Calu3 (cell line): ENCODE measurements at places on chromosomes 2 and 18. TPM values are rescaled to one million over a fixed set of nuclear protein-coding genes. Genes with fewer than 3 reads are reported as not detected.

- DNase-seq = no peak
- H3K4me1 ChIP-seq = peaks cover 61% of the 10 kb centered on the region
- H3K27me3 ChIP-seq = no peaks in the 10 kb centered on the region
Observed at GRCh38 chr2:227482638-227483340, 10.8 kb downstream of the AGFG1 start.

DNA sequence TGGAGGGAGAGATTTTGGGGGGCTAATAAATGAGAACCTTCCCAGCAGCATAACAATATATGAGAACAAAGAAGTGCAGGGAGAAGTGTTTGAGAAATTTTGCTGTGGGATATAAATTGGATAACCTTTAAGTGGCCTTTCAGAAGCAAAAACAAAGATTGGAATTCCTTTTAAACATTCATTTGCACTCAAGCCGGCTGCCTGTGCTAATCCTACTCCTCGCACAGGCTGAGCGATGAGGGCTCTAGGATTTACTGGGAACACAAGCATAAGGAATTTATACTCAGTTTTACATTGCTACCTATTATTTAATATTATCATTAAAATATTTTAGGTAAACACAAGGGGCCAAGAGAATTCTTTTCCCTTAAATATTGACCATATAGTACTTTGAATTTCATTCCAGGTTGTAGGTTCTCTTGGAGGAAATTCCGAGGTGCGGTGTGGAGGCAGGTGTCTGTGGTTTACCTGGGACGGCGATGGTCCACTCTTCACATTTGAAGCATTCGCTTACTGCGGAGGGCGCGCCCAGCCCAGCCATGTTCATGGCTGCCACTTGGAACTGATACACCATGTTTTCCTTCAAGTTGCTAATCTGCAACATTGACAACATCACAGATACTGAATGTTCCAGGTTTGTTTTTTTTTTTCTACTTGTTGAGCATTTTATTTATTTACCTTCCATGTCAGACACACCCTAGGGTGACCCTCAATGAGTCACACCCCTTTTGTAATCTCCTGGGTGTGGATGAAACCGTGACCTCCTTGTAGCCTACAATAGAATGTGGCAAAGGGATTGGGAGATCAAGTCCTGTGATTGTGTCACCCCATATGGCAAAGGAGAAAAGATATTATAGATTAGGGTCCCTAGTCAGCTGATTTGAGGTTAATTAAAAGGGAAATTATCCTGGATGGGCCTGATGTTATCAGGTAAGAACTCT lies 100.1 kb downstream of the MYOM1 start:
- H3K4me3 ChIP-seq = no peak overlapping the region
- no peaks in the 10 kb centered on the region for H3K27me3 ChIP-seq
- H3K27ac ChIP-seq = no peak overlapping the region
- peaks cover 4% of the 10 kb centered on the region for H3K36me3 ChIP-seq

DNA sequence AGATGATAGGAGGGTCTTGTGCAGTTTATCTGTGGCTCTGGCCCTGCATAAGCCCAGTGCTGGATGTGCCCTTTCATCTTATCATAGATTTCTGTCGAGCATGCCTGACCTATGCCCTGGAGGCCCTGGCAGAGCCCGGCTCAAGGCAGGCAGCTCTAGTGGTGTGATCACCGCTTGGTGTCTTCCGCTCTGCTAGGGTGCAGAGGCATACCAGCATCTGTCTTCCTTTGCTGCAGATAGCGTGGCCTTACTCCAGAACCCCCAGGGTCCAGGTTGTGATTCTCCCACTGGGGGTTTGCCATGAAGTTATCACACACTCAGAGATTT lies 13.7 kb upstream of the TRAF3IP1 start:
- no peaks in the 10 kb centered on the region for H3K36me3 ChIP-seq
- H3K27ac ChIP-seq = no peak overlapping the region
- H3K4me1 ChIP-seq = no peaks in the 10 kb centered on the region
- H3K27me3 ChIP-seq = no peaks in the 10 kb centered on the region
- no peak overlapping the region for H3K4me3 ChIP-seq

GRCh38 chr2:191917430-191917881 lies 70.6 kb upstream of the CAVIN2 start:
- no peaks in the 10 kb centered on the region for H3K27me3 ChIP-seq
- H3K36me3 ChIP-seq = no peaks in the 10 kb centered on the region
- H3K27ac ChIP-seq = no peak overlapping the region
- no peak for DNase-seq
- no peaks in the 10 kb centered on the region for H3K4me1 ChIP-seq

GRCh38 chr2:138818556-138818955 lies 38.4 kb upstream of the NXPH2 start:
- H3K27ac ChIP-seq = no peak overlapping the region
- no peaks in the 10 kb centered on the region for H3K4me1 ChIP-seq
- no peak for DNase-seq
- H3K4me3 ChIP-seq = no peak overlapping the region
- H3K36me3 ChIP-seq = no peaks in the 10 kb centered on the region

DNA sequence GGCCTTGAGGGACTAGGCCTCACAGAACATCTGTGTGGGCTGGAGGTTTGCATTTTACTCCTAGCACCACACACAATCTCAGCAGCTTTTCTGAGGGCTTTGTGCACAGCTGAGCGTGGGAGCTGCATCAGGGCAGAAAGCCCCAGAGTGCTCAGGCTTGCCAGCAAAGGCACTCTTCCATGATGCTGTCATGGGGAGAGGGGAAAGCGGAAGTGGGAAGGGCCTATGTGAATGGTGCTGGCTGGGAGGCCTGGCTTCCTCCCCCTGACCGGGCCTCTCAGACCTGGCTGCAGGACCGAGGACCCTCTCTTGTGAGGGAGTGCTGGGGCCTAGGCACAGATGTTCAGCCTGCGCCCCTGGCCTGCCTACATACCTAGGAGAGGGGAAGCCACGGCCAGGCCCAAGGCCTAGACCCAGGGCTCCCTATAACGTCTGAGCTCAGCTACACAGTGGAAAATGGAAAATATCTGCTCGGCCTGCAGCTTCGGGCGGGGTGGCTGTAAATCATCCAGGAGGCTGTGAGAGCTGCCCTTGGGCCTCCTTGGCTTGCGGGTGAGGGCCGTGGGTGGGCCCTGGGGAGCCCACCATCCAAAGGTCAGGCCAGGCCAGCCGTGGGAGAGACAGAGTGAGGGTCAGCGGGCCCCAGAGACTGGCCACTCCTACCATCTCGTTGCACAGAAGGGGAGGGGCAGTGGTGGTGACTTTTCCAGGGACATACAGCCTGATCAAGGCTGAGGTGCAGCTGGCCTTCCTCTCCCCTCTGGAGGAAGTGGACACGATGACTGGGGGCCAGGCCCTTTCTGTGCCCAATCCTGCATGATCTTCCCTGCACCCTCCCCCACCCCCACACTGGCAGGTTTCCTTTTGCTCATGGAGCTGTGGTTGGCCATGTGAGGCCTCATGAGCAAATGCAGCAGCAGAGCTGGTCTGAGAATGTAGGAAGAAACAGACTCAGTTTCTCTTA lies 22.8 kb downstream of the GLI2 start:
- no peaks in the 10 kb centered on the region for H3K36me3 ChIP-seq
- H3K27ac ChIP-seq = no peak overlapping the region
- H3K4me3 ChIP-seq = no peak overlapping the region

DNA sequence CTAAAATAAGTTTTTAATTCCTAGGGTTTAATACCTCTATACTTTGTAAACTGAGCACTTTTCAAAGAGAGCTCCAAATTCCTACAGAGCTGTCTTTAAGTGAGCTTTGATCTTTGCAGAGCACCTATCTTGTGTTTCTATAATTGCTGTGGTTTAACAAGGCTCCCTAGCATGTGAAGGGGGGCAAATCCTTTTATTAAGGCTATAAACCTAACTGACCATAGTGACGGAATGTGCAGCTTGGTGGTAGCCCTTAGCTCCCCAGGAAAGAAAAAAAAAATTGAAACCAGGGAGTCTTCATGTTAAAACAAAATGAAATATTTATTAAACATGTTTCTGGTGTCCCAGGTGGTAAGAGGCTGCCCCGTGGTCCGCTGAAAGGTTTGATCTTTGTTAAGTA lies 78.6 kb upstream of the ETAA1 start:
- no peak overlapping the region for H3K27ac ChIP-seq
- no peak overlapping the region for H3K4me3 ChIP-seq
- DNase-seq = no peak

DNA sequence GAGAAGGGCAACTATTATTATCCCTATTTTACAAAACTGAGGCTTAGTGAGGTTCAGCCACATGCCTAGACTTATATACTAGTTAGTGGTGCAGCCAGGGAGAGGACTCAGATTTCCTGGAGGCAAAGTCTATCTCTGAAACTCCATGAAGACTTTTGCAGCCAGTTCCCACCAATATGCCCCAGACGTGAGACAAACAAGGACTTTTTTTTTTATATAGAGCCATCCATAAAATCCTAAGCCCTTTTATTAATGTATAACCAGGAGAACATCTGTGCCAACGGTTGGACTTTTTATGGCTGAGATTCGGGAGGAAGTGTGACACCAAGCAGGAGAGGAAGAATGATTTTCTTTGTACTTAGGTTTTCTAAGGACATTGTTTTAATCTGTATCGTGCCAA lies 29.9 kb downstream of the LIPG start:
- no peak overlapping the region for H3K4me3 ChIP-seq
- H3K4me1 ChIP-seq = peaks cover 14% of the 10 kb centered on the region
- H3K27me3 ChIP-seq = no peaks in the 10 kb centered on the region
- DNase-seq = no peak
- H3K27ac ChIP-seq = no peak overlapping the region
- H3K36me3 ChIP-seq = peaks cover 31% of the 10 kb centered on the region

GRCh38 chr2:2527148-2527547 lies 196.1 kb upstream of the MYT1L start:
- DNase-seq = no peak
- H3K4me1 ChIP-seq = no peaks in the 10 kb centered on the region
- H3K27ac ChIP-seq = no peak overlapping the region
- H3K4me3 ChIP-seq = no peak overlapping the region

DNA sequence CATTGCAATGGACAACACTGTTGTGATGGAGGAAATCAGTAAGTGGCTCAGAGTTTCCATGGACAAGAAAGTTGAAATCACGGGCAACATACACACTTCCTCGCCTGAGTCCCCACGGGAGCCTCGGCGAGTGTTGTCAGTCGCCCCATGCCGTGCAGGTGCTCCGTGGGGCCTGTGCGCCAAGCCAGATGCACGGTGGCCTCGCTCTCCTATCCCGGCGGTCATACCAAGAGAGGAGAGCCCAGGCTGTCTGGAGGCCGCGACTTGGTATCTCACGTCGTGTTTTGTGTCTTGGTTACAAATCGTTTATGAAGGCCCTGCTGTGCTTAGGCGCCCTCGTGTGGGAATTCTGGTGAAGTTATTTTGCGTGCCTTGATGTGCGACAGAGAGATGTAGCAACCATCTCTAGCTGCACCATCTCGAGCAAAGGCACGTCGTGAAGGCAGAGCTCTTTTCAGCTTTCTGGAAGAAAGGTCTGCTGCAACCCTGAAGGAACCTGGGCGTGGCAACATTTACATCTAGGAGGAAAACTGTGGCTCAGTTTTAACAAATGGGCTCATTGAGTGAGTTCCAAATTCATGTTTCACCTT lies 21.8 kb downstream of the ATG4B start:
- DNase-seq = peak; percentile 36
- H3K36me3 ChIP-seq = peaks cover 52% of the 10 kb centered on the region
- no peak overlapping the region for H3K4me3 ChIP-seq

DNA sequence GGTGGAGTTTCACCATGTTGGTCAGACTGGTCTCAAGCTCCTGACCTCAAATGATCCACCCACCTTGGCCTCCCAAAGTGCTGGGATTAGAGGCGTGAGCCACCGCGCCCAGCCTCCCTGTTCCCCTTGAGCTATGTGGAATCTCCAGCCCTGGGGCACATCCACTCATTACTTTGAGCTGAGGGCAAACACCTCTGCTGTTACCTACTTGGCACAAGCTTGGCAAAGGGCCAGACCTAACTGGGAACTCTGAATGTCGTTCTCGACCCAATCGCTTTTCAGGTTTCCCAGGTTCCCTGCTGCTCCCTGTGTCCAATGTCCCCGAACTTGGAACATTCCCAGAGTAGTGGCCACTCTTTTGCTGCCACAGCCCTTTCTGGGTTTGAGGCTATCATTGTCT lies 40.6 kb downstream of the CHST10 start:
- H3K27ac ChIP-seq = no peak overlapping the region
- no peak overlapping the region for H3K4me3 ChIP-seq
- H3K27me3 ChIP-seq = no peaks in the 10 kb centered on the region
- no peaks in the 10 kb centered on the region for H3K4me1 ChIP-seq

DNA sequence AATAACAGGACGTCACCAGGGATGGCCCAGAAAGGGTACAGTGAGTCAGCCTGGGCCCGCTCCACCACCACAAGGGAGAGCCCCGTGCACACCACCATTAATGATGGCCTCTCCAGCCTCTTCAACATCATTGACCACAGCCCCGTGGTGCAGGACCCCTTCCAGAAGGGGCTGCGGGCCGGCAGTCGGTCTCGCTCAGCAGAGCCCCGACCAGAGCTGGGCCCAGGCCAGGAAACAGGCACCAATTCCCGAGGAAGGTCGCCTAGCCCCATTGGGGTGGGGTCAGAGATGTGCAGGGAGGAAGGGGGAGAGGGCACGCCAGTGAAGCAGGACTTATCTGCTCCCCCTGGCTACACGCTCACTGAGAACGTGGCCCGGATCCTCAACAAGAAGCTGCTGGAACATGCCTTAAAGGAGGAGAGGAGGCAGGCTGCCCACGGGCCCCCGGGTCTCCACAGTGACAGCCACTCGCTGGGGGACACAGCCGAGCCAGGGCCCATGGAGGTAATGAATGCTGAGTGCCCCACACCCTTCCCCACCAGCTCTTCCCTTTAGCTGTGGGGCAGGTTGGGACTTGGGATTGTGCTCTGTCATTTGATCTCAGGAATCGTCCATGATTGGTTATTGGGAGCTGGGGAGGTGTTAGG lies 120.5 kb downstream of the MTCL1 start:
- no peak for DNase-seq
- H3K4me3 ChIP-seq = no peak overlapping the region
- H3K4me1 ChIP-seq = peaks cover 18% of the 10 kb centered on the region
- peaks cover 76% of the 10 kb centered on the region for H3K36me3 ChIP-seq

- no peak overlapping the region for H3K4me3 ChIP-seq
- DNase-seq = no peak
- H3K27me3 ChIP-seq = no peaks in the 10 kb centered on the region
- H3K27ac ChIP-seq = peak overlapping the region; percentile 47
- H3K36me3 ChIP-seq = no peaks in the 10 kb centered on the region
- peaks cover 31% of the 10 kb centered on the region for H3K4me1 ChIP-seq
Observed at GRCh38 chr2:154484338-154485099, 214.0 kb upstream of the KCNJ3 start.

DNA sequence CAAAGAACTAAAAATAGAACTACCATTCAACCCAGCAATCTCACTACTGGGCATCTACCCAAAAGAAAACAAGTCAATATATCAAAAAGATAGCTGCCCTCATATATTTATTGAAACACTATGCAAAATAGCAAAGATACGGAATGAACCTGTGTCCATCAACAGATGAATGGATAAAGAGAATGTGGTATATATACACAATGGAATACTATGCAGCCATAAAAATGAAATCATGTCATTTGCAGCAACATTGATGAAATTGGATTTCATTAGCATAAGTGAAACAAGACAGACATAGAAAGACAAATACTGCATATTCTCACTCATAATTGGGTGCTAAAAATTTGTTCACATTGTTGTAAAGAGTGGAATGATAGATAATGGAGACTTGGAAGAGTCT lies 16.2 kb upstream of the LDAH start:
- H3K36me3 ChIP-seq = no peaks in the 10 kb centered on the region
- DNase-seq = no peak
- no peaks in the 10 kb centered on the region for H3K4me1 ChIP-seq
- H3K27me3 ChIP-seq = peaks cover 80% of the 10 kb centered on the region
- no peak overlapping the region for H3K27ac ChIP-seq
- no peak overlapping the region for H3K4me3 ChIP-seq

GNLY gene
- total RNA-seq = not detected in 2 replicates

TEKT4 gene
- 0.24 TPM in 1 of 2 replicates, not detected in the other for total RNA-seq

HOXD11 gene
- not detected in 2 replicates for total RNA-seq

ZBTB7C gene
- not detected in 2 replicates for total RNA-seq

RPRM gene
- total RNA-seq = 1.0 and 2.1 TPM in 2 replicates

RMDN2 gene
- 4.7 and 5.8 TPM in 2 replicates for total RNA-seq

GALNT13 gene
- total RNA-seq = not detected in 2 replicates

SH3BP4 gene
- total RNA-seq = 35.0 and 36.9 TPM in 2 replicates

RFTN2 gene
- total RNA-seq = 0.05 and 0.24 TPM in 2 replicates
